ENCODE measurements at places on chromosomes 3 and 15.

- no peak for DNase-seq
These were observed 20.9 kb downstream of the ALDH1L1 start for GRCh38 chr3:126159476-126159875.

DNA sequence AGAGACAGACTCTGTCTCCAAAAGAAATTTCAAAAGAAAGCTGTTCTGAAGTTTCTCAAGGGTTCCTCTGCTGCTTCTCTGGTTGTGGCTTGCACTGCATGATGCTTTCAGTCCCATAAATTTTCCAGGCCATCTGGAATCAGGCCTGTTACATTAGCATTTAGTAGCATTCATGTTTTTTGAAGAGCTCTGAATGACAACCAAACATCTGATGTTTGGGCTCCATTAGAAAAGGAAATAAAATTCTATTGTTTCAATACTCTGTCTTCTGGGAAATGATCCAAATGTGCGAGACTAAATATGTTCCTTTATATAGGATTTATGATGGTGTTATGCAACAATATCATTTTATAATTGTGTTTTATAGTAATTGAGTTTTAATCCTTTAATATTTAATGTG, 455.8 kb downstream of the GABRG3 start:
- DNase-seq: peak; percentile 56

DNA sequence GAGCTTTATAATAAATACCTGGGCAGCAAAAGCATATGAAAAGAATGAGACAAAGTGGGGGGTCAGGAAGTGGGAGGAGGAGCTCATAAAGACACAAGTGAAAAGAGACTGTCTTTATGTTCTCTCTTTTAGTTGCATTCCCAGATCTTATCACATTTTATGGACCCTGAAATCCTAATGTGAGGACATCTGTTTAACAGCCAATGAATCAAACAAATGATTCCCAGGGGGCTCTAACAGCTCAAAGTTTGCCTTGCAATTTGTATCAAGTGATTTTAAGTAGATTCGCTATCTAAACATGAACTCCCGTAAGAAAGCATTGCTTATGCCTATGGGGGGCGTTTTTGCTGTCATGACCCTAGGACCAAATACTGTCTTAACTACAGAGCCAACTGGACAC, 332.3 kb upstream of the CNTN4 start:
- no peak for DNase-seq

DNA sequence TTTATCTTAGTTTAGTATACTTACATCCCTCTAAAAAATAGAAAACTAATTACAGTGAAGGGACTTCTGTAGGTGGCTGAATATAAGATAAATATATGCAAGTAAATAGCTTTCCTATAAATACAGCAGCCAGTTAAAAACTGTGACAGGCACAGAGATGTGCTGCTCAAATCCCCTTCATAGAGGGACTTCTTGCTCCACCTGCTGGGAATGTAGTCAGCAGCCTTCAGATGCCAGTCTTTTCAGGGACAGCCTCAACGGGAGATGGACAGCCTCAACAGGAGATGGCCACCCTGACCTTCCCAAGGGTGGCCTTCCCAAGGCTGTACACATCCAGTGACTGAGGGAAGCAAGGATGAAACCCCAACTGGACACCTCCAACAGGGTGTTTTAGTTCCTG, 15.7 kb upstream of the PRR23E start:
- DNase-seq: no peak

GRCh38 chr15:100686725-100687473, 84.5 kb downstream of the ASB7 start:
- DNase-seq: no peak

- DNase-seq: no peak
These were observed 113.5 kb downstream of the FNDC3B start for GRCh38 chr3:172152874-172153273.

- DNase-seq: peak; percentile 11
These were observed 201.6 kb downstream of the SATB1 start for GRCh38 chr3:18223571-18223970.

GRCh38 chr3:145191543-145191942, 969.4 kb downstream of the PLOD2 start:
- DNase-seq: no peak

GRCh38 chr3:181497358-181497757, 214.4 kb upstream of the SOX2 start:
- no peak for DNase-seq

DNA sequence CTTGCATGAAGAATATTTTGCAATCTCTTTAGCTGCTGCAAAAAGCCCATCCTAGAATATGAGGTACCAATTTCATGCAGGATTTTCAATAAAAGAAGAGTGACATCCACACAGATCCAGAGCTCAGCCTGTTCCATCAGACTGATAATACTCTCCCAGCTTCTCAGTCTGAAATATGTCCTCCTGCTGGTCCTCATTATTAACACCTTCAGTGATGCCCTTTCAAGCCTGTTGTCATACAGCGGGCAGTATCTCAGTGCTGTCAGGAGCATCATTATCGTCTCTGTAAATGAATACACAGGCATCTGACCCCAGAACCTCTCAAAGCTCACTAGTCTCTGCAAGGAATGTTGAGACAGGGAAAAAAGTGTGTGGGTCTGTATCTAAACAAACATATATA, 1387.8 kb downstream of the OTOL1 start:
- DNase-seq: no peak

- no peak for DNase-seq
These were observed 21.9 kb upstream of the FRMD5 start for GRCh38 chr15:44216958-44217357.

GRCh38 chr15:75198560-75199356, 2.9 kb upstream of the C15orf39 start:
- DNase-seq: no peak

DNA sequence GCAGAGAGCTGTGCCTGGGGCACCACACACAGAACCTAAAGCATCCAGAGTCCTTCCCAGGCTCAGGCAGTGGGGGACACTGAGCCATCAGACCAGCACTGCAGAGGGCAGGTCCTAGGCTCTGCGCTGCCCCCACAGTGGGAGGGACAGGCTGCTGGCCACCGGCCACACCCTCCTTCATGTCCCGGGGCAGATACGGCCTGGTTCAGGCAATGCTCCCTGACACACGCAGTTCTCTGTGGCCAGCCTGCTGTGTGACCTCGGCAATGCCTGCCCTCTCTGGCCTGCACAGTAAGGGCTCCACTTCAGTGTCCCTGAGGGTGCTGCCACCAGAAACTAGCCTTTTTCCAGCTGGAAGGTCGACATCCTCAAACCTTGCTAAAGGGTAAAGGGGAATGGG, 12.4 kb downstream of the LINGO1 start:
- no peak for DNase-seq

DNA sequence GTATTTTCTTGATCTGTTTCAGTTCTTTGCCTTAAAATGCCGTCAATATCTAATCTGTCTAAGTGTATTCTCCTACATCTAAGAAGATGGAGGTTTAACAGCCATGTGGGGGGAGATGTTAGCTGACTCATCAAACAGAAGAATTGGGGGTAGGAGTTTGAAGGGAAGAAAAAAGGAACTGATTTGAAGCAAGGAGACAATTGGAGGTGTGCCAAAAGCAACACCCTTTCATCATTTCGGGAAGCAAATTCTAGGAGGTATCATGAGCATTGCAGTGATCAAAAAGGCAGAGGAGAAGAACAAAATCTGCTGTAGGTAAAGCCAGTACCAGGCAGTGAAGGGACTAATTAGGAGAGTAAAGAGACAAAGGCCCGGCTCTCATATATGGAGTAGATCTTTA, 337.3 kb upstream of the TBC1D5 start:
- no peak for DNase-seq

DNA sequence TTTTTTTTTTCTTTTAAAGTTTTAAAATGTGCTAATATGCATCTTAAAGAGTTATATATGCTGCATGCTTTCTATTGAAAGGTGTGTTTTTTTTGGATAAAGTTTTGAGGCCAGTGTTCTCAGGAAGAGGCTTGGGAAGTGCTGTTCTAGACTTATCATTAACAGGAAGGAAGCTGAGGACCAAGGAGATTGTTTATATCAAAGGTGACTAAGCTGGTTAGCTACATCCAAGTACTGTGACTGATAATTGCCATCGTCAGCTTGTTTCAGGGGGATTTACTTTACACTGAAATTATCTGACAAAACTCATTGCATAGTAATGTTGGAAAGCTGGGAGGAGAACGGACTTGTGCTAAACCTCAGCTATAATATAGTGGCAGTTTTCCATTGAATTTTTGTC, 36.3 kb upstream of the UTS2B start:
- DNase-seq: no peak

GRCh38 chr3:38133209-38133556, 3.7 kb downstream of the ACAA1 start:
- DNase-seq: no peak

DNA sequence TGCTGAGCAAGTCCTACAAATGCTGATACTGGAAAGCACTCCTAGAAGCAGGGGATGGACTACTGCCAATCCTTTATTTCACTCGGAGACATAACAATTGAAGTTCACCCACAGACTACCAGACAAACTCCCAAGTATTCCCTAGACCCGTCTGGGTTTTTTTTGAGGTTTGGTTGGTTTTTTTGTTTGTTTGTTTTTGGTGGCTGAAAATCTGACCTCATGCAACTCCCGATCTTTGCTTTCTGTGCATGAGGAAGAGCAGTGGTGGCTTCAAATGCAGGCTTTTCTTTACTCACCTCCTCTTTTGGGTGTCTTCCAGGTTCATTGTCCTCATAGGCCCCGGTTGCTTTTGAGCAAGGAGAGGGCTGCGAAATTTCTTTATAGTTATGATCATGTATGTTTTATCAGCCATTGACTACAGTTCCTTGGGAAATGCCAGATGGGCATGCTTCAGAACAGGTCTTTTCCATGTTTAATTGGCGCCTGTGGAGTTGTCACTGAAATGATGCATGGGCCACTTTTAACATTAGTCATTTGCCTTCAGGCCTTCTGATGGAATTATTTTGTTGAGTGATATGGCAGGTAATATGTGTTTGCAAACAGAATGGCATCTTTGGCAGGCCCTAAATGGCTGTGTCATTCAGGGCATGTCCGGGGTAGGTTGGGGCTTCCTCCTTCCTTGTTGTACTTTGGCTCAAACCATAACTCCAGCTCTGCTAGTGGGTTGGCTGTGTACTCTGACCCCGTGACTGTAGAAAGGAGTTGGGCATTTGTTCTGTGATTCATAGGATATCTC, 81.3 kb upstream of the ZBED2 start:
- DNase-seq: no peak

DNA sequence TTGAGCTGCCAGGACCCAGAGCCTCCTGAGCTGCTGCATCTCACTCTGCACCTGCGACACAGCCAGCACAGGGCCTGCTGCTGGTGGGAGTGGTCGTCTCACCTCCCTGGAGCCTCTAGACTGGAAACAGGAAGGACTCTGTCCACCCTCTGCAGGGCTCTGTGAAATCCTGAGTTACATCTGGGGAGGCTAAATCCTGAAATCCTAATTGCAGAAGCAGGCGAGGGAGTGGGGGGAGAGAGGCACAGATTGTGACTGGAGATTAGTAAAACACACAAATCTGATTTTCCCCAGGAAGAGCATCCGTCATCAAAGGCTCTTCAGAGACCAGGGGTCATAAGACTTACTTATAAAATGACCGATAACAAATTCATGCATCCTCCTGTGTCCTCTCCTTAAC, 31.6 kb upstream of the GABRG3 start:
- no peak for DNase-seq

- DNase-seq: no peak
These were observed 200.8 kb upstream of the GOLGA6L4 start for GRCh38 chr15:84034578-84035398.

- DNase-seq: no peak
These were observed 278.9 kb downstream of the OCA2 start for GRCh38 chr15:27820232-27820631.

DNA sequence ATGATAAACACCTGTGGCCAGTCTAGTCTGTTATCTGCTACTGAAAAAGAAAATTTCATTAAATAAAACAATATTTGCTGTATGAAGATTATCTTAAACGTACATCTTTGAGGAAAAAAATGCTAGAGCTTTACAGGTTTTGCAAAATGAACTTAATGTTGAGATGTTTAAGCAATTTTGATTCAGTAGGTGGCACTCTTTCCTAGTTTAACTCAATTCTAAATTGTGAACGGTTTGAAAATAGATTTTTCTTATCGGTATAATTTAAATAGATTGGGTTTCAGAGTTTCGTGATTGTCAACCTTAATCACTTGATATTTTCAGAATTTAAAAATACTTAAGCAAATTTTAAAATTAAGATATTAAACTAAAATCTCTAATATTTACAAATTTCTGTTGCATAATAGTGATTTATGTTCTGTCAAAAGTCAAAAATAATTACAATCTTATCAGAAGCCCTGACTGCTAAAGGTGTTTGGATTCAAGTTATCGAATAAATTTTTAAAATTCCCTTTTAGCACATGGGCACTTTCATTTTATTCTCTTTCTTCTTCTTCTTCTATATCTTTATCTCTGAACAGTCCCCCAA, 7.0 kb upstream of the RNF111 start:
- DNase-seq: peak; percentile 17

DNA sequence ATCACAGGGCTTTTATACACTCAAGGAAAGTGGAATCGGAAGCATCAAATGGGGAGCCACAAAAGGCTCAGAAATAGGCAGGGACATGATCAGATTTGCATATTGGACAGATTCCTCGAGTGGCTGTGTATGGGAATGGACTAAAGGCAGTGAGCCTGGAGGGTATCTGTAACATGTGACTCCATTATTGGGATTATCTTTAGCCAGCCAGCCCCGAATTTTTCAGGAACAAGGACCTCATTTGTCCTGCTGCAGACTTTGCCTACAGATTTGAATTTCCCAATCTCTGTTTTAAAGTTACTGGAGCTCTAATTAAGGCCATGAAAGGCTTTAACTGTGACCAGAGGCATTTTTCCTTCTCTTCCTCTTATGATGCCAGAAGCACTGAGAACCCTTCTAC, 26.9 kb upstream of the EPHB1 start:
- no peak for DNase-seq

- DNase-seq: no peak
These were observed 612.1 kb downstream of the VGLL3 start for GRCh38 chr3:86378829-86379228.

GRCh38 chr15:96582473-96582872, 252.0 kb downstream of the NR2F2 start:
- no peak for DNase-seq

- no peak for DNase-seq
These were observed 108.8 kb downstream of the XXYLT1 start for GRCh38 chr3:195162033-195162669.

DNA sequence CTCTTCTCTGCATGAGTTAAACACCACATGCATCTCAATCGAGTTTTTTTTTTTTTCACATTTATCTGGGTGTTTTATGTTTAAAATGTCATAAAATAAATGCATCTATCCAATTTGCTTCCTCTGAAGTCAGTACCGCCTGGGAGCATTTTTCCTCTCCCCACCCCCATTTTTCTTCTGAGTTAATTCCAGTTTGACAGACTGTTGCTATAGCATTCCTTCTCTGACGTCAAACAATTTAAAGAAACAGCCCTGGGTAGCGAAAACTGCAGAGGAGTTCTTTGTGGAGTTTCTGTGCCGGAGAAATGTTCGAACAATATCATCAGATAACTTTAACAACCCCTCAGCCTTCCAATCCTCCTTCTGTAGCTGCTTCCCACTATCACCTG, 900 bp upstream of the GNB4 start:
- no peak for DNase-seq

GRCh38 chr3:76054404-76054803, 269.1 kb upstream of the ZNF717 start:
- no peak for DNase-seq

All from NCI-H1092 treated with DMSO at 0.1 percent for 48 hours (cell line).